Lower lobe of right lung (tissue), 2 donors: ENCODE measurements at places on chromosomes 4 and X. TPM values are rescaled to one million over a fixed set of nuclear protein-coding genes. Genes with fewer than 3 reads are reported as not detected.

The PPEF2 gene
- total RNA-seq, result not detected

The CFAP47 gene
- total RNA-seq, result 4.1 TPM

The GYG2 gene
- total RNA-seq, result 1.3 TPM

The RAB33A gene
- total RNA-seq, result 0.59 TPM

DNA sequence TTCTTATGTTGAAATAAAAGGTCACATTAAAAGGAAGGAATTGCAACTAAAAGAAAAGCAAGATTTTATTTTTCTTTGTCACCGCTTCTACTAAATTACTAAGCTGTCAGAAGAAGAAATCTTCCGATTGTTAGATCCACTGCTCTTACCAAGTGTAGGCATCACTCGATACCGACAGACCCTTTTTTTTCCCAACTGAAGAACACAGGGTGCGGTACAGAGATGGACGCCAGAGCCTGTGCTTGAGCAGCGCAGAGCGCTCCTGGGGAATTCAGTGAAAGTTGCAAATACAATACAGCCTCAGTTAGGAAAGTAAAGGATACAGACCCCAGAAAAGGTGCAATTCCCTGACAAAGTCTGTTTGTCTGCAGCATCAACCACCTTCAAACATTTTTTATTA is 94.9 kb upstream of the WDR17 start:
- H3K4me1 ChIP-seq, result no peaks in the 10 kb centered on the region
- no peaks in the 10 kb centered on the region for H3K36me3 ChIP-seq
- H3K27me3 ChIP-seq, result no peaks in the 10 kb centered on the region
- no peak overlapping the region for H3K27ac ChIP-seq
- no peak for DNase-seq

DNA sequence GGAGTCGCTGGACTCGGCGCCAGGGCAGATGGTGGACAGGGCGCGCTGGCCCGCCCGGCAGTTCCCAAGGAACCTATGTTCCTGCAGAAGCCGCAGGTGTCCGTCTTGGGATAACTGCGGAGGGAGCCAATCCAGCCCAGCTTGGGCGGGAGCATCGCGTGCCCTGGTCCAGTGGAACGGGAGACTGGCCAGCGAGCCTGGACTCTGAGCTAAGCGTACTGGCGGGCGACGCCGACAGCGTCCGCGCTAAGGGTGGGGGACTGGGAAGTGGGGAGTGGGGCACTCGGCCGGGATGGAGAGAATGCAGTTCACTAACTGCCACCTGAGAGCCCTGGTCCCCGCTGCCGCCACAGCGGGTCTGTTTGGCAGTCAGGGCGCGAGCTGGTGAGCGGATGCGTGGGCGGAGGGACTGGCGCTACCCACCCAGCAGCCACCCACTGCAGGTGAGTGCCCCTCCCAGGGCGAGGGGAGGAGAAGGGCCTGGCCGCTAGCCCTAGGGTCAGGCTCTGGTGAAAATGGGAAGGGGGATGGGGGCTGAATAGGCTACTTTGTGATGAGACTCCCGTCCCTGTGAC is 1.3 kb upstream of the MAMLD1 start:
- H3K4me1 ChIP-seq, result peaks cover 12% of the 10 kb centered on the region
- no peak overlapping the region for H3K27ac ChIP-seq
- H3K36me3 ChIP-seq, result no peaks in the 10 kb centered on the region
- H3K4me3 ChIP-seq, result peak overlapping the region; percentile 63
- peak; percentile 39 for DNase-seq
- H3K27me3 ChIP-seq, result peaks cover 5% of the 10 kb centered on the region

GRCh38 chr4:25351777-25352416 is 25.2 kb upstream of the ANAPC4 start:
- no peak overlapping the region for H3K4me3 ChIP-seq
- peaks cover 17% of the 10 kb centered on the region for H3K36me3 ChIP-seq
- H3K4me1 ChIP-seq, result no peaks in the 10 kb centered on the region
- no peaks in the 10 kb centered on the region for H3K27me3 ChIP-seq
- DNase-seq, result no peak

- no peak overlapping the region for H3K27ac ChIP-seq
- no peaks in the 10 kb centered on the region for H3K36me3 ChIP-seq
- no peaks in the 10 kb centered on the region for H3K27me3 ChIP-seq
- no peaks in the 10 kb centered on the region for H3K4me1 ChIP-seq
These were observed 256.8 kb upstream of the VCX start for GRCh38 chrX:7586126-7586525.

DNA sequence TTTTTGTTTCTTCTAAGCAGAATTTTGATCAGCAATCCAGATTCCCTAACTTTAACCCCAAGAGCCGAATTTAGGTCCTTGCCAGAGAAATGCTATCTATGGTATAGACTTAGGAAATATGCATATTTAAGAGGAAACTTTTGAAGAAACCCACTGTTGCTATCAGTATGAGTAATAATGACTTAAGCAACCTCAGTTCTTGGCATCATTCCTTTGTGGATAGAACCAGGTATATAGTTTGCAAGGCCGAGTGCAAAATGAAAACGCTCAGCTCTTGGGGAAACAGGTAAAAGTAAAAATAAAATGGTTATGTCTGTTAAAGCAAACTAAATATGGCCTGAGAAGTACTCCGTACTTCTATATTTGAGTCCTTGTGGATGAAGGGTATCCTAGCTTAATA is 78.1 kb downstream of the ARSF start:
- H3K27ac ChIP-seq, result no peak overlapping the region
- H3K4me3 ChIP-seq, result no peak overlapping the region
- DNase-seq, result no peak
- no peaks in the 10 kb centered on the region for H3K36me3 ChIP-seq
- H3K27me3 ChIP-seq, result no peaks in the 10 kb centered on the region
- no peaks in the 10 kb centered on the region for H3K4me1 ChIP-seq

DNA sequence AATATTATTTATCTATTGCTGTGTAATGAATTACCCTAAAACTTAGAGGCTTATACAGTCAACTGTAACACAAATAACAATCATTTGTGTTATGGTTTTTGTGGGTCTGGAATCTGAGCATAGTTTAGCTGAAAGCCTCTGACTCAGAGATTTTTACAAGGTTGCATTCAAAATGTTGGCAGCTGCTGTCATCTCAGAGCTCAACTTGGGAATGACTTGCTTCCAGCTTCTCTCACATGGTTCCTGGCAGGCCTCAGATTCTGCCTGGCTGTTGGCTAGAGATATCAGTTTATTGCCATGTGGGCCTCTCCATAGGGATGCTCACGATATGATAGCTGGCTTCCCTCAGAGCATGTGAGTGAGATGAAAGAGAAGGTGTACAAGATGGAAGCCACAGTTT is 70.2 kb upstream of the BRWD3 start:
- DNase-seq, result no peak
- no peak overlapping the region for H3K4me3 ChIP-seq
- no peak overlapping the region for H3K27ac ChIP-seq
- H3K4me1 ChIP-seq, result no peaks in the 10 kb centered on the region

DNA sequence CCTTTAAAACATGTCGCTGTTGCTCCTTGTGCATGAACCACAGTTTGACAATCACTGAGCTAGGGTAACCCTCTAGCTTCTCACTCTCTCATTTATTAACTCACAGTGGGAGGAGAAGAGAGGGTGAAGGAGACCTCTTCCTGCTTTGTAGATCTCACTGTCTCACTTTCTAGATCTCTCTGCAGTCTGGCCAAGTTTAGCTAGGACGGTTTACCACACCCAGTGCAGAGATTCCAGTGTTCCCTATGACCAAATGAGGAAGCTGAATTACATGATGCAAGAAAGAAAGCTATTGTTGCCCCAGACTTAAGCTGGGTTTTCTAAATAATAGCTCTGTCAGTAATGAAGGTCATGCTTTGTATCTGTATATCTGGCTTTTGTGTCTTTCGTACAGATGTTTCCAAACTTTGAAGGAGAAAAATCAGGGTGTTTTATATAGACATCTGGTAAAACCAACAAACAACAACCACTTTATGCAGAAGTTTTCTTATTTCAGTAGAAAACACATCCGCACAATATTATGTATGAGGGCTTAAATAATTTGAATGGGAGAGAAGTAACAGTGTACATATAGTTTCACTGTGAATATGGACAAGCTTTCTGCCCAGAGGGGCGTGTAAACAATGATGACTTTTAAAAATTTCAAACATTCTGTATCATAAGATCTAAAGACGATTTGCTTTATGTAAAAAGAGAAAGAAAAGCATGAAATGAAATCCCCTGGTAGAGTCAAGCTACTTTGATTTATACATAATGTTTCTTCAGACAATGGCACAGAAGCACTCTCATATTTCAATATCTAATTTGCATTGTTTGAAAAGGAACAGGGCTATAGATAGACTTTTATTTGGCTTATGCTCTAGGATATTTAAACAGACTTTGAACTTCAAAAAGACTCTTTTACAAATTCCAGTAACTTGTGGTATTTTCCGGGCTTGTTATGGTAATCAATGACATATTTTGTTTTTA is 582.3 kb downstream of the FSTL5 start:
- H3K4me3 ChIP-seq, result no peak overlapping the region
- no peaks in the 10 kb centered on the region for H3K27me3 ChIP-seq
- no peaks in the 10 kb centered on the region for H3K36me3 ChIP-seq

- H3K4me3 ChIP-seq, result peak overlapping the region; percentile 14
- no peaks in the 10 kb centered on the region for H3K36me3 ChIP-seq
- DNase-seq, result no peak
- no peak overlapping the region for H3K27ac ChIP-seq
These were observed 164.6 kb downstream of the PRKX start for GRCh38 chrX:3548765-3549391.

DNA sequence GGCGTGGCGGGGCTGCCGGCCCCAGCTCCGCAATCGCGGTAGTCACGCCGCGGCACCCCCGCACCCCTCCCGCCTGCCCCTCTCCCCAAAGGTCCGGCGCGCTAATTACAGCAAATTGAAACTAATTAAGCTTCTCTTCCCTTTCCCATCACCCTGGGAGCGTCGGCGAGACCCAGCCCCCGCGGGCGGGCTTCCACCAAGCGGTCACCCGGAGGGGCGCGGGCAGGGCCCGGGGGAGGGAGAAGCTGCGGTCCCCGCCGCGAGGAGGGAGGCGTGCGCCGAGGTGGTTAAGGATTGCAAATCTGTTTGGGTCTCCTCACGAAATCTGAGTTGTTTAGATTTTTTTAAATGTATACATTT is 13.1 kb downstream of the ARX start:
- no peak overlapping the region for H3K4me3 ChIP-seq
- no peak overlapping the region for H3K27ac ChIP-seq
- H3K36me3 ChIP-seq, result no peaks in the 10 kb centered on the region
- H3K4me1 ChIP-seq, result peaks cover 10% of the 10 kb centered on the region
- H3K27me3 ChIP-seq, result peaks cover 37% of the 10 kb centered on the region

- H3K27me3 ChIP-seq, result no peaks in the 10 kb centered on the region
- H3K36me3 ChIP-seq, result peaks cover 12% of the 10 kb centered on the region
- no peaks in the 10 kb centered on the region for H3K4me1 ChIP-seq
- no peak overlapping the region for H3K4me3 ChIP-seq
These were observed 9.7 kb downstream of the SLC39A8 start for GRCh38 chr4:102335616-102336015.

DNA sequence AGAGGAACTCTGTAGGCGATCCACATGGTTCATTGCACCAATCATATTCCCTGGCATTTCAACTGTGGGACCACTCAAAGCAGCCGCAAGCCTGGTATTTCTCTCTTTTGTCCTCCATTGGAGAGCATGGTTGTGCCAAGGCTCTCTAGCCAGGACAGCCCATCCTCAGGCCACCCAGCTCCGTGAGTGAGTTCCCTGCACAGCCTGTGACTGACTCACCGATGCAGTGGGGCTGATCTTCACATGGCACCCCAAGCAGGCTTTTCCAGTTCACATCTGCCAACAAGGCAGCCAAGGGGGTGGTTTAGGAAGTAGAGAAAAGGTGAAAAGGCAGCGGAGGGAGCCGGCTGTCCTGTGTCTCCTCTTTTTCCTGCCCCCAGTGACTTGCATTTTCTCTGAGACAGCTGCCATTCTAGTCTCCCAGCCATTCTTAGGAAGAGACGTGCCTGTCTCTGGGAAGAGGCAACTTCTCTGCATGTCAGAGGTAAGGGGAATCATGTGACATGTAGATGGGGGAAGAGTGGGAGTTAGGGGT is 69.2 kb downstream of the MID1IP1 start:
- peaks cover 7% of the 10 kb centered on the region for H3K4me1 ChIP-seq
- DNase-seq, result peak; percentile 45
- peak overlapping the region; percentile 56 for H3K27ac ChIP-seq
- no peaks in the 10 kb centered on the region for H3K27me3 ChIP-seq

DNA sequence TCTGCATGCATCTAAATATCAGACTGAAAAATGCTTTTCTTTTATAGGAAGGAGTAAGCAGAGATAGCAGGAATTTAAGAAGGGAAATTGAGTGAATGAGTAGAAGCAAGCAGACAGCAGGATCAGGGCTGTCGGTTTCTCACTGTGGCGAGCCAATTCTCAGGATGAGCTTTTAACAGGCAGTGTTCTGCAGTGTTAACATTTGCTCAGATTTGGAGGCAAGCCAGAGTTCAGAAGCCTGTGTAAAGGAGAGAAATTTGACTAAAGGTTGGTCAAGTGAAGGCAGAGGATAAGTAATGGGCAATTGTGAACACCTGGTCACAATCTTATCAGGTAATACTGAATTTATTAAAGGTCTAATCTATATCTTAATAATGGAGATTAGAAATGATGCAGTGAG is 133.3 kb upstream of the MAGEB16 start:
- no peak overlapping the region for H3K27ac ChIP-seq
- no peak overlapping the region for H3K4me3 ChIP-seq
- H3K4me1 ChIP-seq, result no peaks in the 10 kb centered on the region
- DNase-seq, result no peak
- no peaks in the 10 kb centered on the region for H3K36me3 ChIP-seq

GRCh38 chr4:177759729-177760128 is 317.5 kb upstream of the AGA start:
- no peaks in the 10 kb centered on the region for H3K36me3 ChIP-seq
- DNase-seq, result no peak
- H3K27me3 ChIP-seq, result no peaks in the 10 kb centered on the region

DNA sequence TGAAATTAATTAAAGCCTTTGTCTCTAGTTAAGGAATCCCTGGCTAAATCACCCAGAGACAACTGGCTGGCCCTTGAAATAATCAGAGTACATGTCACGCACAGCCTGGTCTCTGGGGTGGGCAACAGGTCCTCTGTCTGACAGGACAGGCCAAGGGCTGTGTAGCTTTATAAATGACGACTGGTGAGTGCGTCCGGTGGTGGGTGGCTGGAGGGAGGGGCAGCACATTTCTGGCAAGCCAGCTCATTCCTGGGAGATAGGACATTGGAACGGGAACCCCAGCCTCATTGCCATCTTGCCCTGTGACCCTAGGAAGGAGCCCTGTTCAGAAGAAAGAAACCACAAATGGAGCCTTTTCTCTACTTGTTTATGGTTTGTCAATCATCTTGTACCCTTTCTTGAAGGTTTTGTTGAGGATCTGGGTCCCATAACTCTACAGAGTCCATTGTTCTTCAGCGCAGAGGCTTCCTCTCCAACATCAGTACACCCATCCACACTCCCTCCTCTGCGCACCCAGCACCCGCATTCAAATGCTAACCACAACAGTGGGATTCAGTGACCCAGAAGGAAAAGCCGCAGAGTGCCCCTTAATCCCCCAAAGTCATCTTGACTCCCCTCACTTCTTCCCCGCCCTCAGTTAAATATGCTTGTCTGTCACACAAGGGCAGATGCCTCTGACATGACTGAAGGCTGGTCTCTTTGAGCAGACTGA is 368.1 kb downstream of the UNC5C start:
- no peaks in the 10 kb centered on the region for H3K4me1 ChIP-seq
- no peak overlapping the region for H3K27ac ChIP-seq
- no peak for DNase-seq
- H3K36me3 ChIP-seq, result no peaks in the 10 kb centered on the region
- no peak overlapping the region for H3K4me3 ChIP-seq
